ENCODE measurements at places on chromosomes 13 and 19.

GRCh38 chr19:57954996-57955395 lies 7.5 kb upstream of the ZNF256 start:
- DNase-seq = no peak

GRCh38 chr13:74452176-74452575 lies 318.0 kb upstream of the KLF12 start:
- DNase-seq = no peak

DNA sequence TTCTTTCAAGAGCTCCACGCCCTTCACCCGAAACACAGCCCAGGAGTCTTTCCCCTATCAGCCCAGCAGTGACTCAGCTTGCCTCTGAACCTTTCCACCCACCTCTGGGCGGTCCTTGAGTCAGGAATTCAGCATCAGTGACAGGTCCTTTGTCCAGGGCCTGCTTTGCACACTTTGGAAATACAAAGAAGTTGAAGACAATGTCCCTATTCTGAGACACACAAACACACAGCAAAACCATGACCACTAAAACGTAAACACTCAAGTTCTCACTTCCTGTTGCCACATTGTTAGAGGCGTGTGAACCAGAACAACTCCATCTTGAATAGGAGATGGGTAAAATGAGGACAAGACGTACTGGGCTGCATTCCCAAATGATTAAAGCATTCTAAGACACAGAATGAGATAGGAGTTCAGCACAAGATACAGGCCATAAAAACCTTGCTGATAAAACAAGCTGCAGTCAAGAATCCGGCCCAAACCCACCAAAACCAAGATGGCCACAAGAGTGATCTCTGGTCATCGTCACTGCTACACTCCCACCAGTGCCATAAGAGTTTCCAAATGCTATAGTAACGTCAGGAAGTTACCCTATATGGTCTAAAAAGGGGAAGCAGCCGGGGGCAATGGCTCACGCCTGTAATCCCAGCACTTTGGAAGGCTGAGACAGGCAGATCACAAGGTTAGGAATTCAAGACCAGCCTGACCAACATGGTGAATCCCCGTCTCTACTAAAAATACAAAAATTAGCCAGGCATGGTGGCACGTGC lies 49.2 kb upstream of the ATP12A start:
- DNase-seq = no peak

GRCh38 chr13:96672016-96672415 lies 322.3 kb downstream of the OXGR1 start:
- no peak for DNase-seq

GRCh38 chr13:39226359-39226758 lies 188.1 kb downstream of the NHLRC3 start:
- DNase-seq = no peak

GRCh38 chr13:60794751-60795150 lies 397.7 kb downstream of the TDRD3 start:
- no peak for DNase-seq

Measured in NCI-H1105 (cell line).